ENCODE measurements at places on chromosomes 6 and 20.

- DNase-seq, result no peak
Observed at GRCh38 chr6:135002229-135002844, 52.3 kb downstream of the HBS1L start.

DNA sequence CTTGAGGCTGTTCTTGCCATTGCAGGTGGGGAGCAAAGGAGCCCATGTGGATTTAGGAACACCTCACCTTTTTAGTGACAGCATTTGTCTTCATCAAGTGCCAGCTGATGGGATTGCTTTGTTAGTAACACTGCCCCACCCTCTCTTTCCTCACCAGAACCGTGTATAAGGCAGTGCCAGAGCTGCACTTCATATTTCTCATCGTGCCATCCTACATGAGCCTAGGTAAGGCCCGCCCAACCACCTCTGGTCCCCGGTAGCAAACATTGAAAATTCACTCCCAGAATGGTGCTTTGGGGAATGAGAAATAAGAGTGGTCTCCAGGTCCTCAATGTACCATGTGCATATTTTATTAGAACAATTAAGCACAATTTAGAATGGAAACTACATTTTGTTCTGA, 22.7 kb downstream of the CFAP61 start:
- DNase-seq, result no peak

- no peak for DNase-seq
Observed at GRCh38 chr6:124780623-124781022, 181.6 kb upstream of the RNF217 start.

- no peak for DNase-seq
Observed at GRCh38 chr6:56318851-56319250, 71.5 kb upstream of the COL21A1 start.

- DNase-seq, result no peak
Observed at GRCh38 chr20:23021951-23022350, 13.2 kb upstream of the SSTR4 start.

GRCh38 chr6:87697581-87698546, 4.2 kb downstream of the AKIRIN2 start:
- no peak for DNase-seq

DNA sequence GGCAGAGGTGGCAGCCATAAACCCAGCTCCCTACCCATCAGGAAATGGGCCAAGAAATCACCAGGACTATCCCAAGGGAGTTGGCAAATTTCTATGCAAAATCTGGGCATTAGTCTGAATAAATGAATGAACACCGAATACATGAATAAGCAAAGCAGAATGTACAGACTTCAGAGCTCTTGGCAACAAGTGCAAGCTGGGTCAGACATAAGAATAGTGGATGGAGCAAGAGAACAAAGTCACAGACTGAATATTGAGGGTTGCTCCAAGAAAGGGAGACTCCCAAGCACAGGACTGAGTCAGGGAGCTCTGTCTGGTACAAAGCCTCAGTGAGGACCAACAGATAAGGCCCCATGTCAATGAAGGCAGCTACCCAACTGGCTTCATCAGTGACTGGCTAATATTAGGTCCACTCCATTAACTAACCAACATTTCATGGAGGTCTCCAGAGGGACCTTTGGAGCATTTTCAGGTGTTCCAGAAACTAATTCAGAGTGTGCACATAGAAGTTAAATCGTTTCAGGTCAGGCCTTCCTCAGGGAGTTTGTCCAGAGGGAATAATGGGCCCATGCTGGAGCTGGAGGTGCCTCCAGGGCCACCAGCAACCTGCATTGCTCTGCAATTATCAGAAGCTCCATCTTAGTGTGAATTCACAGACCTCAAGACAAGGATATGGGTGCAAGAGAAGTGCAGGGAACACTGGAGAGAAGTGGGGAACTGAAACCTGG, 191.5 kb upstream of the RALGAPA2 start:
- DNase-seq, result no peak

- DNase-seq, result no peak
Observed at GRCh38 chr6:16799279-16800193, 38.3 kb upstream of the ATXN1 start.

DNA sequence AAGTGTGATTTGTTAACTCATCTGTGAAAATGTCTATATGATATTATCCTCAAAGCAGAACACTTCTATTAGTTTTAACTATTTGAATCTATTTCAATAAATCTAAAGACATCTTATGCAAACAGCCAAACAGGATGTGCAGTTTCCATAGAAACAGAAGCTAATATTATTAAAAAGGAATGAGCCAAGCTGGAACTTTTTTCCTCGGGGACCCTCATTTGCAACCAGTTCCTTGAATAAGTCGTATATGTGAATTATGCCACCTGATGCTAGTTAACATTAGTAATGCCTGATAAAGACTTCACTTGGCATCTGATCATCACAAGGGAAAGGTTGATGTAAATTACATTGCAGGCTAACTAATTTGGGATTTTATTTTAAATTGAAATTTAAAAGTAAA, 216.9 kb upstream of the SMLR1 start:
- no peak for DNase-seq

GRCh38 chr6:22807818-22808217, 238.5 kb downstream of the HDGFL1 start:
- DNase-seq, result no peak

DNA sequence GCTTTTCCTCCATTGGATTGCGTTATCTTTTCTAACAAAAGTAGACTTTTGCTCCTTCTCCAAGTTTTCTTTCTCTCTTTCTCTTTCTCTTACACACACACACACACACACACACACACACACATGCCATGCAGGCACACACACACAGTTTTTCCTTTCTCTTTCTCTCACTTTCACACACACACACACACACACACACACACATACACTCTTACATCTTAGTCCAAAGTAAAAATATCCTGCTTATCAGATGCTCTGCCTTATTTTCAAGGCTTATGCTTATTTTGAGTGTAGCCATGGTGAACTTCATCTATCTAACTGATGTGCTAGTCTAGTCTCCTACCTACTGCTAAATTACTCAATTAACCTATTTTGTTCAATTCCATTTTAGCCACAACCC, 34.4 kb upstream of the RAB23 start:
- no peak for DNase-seq

DNA sequence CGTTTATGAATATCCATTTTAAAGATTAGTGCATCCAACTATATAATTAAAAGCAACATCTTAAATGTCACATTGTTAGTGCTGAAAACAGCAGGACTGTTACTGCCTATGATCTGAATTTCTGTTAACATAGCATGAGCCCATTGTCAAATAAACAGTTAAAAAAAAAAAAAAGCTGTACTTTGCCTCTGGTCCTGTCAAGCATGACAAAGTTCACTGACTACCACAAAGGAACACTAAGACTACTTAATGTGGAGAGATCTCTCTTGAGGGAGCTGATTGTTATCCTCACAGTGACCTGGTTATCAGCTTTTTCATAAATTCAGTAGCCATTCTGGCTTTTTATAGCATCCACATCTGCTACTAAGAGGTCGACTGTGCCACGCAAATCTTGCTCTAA, 228.1 kb downstream of the TMEM200A start:
- DNase-seq, result no peak

DNA sequence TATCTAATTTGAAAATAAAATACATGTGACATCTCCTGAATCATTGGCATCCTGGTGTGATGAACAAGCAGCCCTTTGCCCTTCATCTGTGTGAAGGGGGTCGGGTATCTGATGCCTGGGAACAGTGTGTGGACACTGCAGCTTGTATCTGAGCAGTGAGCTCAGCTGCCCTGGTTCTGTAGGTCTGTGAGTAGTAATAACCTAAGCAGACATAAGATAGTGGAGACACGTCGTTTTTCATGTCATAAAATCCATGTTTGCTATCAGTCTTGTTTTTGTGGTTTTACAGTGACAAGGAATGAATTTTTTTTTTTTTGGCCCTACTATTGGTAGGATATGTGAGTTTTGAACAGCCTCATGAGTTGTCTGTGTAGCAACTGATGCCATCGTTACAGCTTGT, 133.0 kb downstream of the JARID2 start:
- no peak for DNase-seq

DNA sequence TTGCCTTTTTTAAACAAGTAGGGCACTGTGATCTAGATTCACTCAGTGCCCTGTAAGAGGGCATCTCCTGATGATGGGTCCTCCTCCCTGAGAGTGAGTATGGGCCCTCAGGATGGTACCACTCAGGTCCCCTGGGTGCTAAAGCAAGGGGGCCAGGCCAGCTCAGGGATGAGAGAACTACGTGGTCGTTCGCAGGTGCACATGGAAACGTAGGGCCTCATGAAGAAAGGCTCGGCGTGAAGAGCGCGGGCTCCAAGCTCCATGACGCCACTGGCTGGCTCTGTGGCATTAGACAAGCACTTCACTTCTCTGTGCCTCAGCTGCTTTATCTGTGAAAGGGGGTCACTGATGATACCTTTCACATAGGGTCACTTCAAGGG, 50.7 kb downstream of the SYNJ2 start:
- DNase-seq, result no peak

DNA sequence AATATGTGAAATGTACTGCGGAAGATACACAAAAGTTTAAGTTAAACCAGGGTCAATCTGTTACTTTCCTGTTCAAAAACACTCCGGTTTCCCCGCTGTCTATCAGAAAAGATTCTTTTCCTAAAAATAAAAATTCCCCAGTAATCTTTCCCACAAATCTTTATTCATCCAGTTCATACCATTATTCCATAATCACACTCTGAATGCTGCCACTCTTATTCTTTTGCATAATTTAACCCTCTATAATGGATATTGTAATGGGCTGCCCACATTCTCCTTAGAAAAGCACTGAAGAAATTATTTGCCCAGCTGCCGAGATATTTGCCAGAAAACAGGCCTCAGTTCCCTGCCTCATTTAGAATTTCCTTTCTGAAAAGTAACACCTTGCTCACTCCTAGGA, 68.6 kb downstream of the EPHA7 start:
- no peak for DNase-seq

DNA sequence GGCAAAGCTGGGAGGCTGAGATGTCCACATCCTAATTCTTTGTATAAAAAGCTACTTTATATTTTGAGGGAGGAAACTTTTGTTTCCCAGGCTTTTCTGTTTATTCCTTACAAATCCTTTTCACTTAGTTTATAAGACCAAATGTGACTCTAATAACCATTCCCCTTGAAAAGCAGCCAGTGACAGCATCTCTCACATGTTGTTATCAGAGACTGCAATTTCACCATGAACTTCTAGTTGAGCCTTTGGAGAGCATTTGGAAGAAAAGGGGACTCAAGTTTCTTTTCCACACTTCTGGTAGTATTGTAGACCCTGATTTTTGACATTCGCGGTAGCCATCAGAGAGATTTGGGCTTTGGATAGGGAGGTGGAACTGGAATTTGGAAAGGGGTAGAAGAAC, 215.8 kb downstream of the RNF144B start:
- no peak for DNase-seq

GRCh38 chr6:137926207-137926731, 59.2 kb downstream of the TNFAIP3 start:
- no peak for DNase-seq

- DNase-seq, result no peak
Observed at GRCh38 chr20:20410678-20411077, 42.8 kb downstream of the INSM1 start.

DNA sequence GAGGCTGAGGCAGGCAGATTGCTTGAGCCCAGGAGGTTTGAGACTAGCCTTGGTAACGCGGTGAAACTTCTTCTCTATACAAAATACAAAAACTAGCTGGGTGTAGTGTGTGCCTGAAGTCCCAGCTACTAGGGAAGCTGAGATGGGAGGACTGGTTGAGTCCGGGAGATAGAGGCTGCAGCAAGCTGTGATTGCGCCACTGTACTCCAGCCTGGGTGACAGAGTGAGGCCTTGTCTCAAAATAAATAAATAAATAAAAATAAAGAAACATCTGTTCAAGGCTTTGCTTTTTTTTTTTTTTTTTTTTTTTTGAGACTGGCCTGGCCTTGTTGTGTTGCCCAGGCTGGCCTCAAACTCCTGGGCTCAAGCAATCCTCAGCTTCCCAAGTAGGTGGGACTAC, 23.7 kb upstream of the SLC23A2 start:
- DNase-seq, result no peak

GRCh38 chr20:59125836-59126235, 37.8 kb upstream of the ZNF831 start:
- DNase-seq, result no peak

DNA sequence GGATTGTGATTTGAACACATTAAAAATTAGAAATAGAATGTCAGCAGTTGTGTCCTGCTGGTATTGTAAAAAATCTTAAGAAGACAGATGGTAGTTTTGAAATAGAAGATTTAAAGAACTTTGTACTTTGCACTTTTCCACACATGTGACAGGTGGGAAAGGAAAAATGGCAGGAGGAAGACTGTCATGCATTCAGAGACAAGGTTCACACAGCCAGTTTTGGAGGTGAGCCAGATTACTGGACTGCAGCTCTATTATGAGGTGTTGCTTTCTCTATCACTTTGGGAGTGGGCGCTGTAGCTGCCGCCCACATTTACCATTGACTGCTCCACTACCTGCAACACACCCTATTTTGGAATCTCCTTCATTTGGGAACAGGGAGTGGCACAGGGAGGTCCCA, 12.1 kb upstream of the NDUFAF4 start:
- DNase-seq, result no peak

GRCh38 chr20:10468340-10468845, 33.3 kb downstream of the SLX4IP start:
- DNase-seq, result no peak

DNA sequence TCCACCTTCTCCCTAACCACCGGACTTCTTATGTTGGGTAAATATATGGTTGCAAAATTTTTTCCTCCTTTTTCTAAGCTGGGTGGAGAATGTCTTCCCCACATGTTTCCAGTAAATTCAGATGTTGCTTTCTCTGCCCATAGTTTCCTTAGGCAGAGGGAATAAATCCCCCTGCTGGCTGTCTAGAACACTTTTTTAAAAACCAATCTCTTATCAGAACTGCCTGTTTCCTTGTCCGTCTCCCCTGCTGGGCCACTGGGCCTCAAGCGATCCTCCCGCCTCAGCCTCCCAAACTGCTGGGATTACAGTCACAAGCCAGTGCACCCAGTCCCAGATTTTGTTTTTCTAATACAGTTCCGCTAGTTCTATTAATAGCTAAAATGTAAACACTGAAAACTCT, 9.9 kb upstream of the WFDC2 start:
- DNase-seq, result no peak

DNA sequence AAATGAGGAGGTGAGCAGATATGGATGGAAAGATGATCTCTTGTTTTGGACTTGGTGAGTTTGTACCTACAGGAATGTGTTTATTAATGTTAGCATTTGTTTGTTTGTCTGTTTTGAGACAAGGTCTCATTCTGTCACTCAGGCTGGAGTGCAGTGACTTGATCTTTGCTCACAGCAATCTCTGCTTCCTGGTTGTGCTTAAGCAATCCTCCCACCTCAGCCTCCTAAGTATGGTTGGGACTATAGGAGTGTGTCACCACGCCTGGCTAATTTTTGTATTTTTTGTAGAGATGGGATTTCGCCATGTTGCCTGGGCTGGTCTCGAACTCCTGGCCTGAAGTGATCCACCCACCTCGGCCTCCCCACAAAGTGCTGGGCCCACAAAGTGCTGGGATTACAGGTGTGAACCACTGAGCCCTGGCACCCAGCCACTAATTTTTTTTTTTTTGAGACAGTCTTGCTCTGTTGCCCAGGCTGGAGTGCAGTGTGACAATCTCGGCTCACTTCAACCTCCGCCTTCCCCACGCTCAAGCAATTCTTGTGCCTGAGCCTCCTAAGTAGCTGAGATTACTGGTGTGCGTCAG, 7.1 kb downstream of the CASP8AP2 start:
- DNase-seq, result no peak
